ENCODE measurements at places on chromosomes 1 and 21. TPM values are rescaled to one million over a fixed set of nuclear protein-coding genes. Genes with fewer than 3 reads are reported as not detected.

KRTAP10-4 gene
- not detected for total RNA-seq

GRCh38 chr1:54361342-54361741 lies 44.9 kb downstream of the SSBP3 start:
- no peak overlapping the region for H3K4me3 ChIP-seq
- DNase-seq, result no peak
- no peaks in the 10 kb centered on the region for H3K27me3 ChIP-seq
- no peak overlapping the region for H3K27ac ChIP-seq
- H3K36me3 ChIP-seq, result no peaks in the 10 kb centered on the region

GRCh38 chr1:116379057-116379630 lies 6.1 kb downstream of the ATP1A1 start:
- no peaks in the 10 kb centered on the region for H3K27me3 ChIP-seq
- H3K36me3 ChIP-seq, result no peaks in the 10 kb centered on the region
- DNase-seq, result no peak
- no peak overlapping the region for H3K4me3 ChIP-seq

DNA sequence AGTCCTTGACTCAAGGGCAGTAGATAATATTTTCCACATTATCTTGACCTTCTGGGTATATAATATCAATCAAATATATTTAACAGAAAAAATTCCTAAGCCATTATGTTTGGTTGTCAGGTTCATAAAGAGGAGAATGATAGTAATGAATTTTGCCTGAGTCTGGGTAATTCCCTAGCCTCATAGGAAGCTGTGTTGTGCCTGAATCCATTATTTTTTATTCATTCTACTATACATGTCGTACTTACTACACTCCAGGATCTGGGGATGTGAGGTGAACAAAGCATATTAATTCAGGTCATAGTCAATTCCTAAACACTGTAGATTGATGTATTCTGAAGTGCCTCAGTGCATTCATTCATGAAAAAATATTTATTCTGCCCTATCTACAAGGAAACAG lies 204.2 kb downstream of the PTGER3 start:
- no peaks in the 10 kb centered on the region for H3K4me1 ChIP-seq
- H3K27ac ChIP-seq, result no peak overlapping the region
- no peak for DNase-seq
- H3K36me3 ChIP-seq, result no peaks in the 10 kb centered on the region
- peaks cover 10% of the 10 kb centered on the region for H3K27me3 ChIP-seq

DNA sequence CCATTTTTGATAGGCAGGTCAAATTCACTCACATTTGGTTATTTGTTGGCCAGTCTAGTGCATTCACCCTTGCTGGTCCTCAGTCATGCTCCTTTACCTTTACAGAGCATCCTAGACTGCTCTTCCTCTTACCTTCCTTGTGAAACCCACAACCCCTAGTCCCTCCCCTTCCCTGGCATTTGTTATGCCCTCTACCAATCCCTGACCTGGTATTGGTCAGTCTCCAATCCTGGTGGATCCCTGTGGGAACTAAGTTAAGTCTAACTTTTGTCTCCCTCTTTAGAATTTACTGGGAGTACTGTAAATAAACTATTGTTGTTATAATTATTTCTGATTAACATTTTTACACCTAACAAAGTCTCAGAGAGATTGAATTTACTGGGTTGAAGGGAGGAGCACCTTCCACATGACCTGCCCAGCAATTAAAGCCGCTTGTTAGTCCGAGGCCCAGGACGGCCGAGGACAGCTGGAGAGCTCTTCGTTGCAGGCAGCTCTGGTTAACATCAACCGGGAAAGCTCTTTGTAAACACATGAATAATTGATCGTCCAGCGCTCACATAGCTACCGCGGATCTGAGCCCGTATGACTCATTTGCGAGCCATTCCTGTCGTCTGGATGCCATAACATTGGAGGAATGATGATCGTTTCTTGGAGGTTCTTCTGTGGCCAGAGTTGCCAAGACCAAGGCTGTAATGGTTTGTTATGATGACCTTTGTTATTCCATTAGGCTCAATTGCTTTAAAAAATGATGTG lies 31.9 kb downstream of the MTARC1 start:
- H3K36me3 ChIP-seq, result peaks cover 29% of the 10 kb centered on the region
- no peak for DNase-seq
- H3K27me3 ChIP-seq, result no peaks in the 10 kb centered on the region
- H3K4me1 ChIP-seq, result no peaks in the 10 kb centered on the region

DNA sequence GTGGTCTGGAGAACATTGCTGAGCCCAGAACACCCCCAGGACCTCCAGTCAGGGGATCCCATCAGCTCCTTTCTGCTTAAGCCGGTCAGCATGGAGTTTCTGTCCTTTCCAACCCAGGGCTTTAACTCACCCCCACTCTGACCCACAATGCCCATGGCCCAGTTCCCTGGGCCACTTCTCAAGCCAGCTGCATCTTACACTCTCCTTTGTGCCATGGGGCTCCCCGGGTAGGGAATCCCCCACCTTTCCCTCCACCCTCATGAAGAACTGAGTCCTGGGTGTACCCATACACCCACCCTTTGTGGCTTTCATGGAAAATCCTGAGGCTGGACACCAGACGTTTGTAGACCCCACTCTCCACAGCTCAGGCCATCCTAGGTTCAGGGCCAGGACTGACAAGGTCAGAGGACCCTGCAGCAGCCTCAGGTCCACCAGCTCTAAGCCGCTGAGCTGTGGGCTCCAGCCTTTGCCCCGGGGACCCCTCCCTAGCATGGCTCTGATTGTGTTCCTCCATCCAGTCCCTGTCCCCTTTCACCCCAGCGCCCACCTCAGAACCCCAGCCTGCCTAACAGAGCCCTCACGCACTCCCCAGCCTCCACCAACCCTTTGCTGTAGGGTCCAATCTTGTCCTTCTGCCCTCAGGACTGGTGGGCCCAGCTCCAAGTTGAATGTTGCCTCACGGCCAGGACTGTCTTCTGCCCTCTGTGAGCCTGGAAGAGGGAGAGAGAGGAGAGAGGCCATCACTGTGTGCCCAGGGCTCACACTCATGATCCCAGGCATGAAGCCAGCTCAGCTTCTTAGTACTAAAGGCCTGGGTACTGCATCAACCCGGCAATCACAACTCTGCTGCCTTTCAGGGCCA lies 394.8 kb downstream of the MATN1 start:
- no peak for DNase-seq
- no peaks in the 10 kb centered on the region for H3K4me1 ChIP-seq
- H3K27ac ChIP-seq, result no peak overlapping the region
- H3K36me3 ChIP-seq, result no peaks in the 10 kb centered on the region
- H3K4me3 ChIP-seq, result no peak overlapping the region

DNA sequence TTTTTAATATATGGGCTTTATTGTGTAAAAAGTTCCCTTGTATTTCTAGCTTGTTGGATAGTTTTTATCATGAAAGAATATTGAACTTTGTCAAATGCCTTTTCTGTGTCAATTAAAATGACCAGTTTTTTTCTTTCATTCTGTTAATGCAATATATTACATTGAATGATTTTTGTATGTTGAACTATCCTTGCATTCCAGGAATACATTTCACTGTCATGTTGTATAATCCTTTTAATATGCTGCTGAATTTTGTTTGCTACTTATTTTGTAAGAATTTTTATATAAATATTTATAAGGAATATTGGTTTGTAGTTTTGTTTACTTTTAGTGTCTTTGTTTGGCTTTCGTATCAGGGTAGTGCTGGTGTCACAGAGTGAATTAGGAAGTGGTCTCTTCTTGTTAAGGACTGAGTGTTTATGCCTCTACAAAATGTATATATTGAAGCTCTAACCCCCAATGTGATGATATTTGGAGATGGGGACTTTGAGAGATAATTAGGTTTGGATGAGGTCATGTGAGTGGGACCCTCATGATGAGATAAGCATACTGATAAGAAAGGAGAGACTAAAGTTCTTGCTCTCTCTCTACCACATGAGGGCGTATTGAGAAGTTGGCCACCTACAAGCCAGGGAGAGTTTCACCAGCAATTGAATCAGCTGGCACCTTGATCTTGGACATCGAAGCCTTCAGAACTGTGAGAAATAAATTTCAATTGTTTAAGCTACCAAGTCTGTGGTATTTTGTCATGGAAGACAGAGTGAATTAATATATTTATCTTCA lies 12.0 kb upstream of the SLAMF6 start:
- H3K27ac ChIP-seq, result no peak overlapping the region
- peaks cover 4% of the 10 kb centered on the region for H3K27me3 ChIP-seq
- peaks cover 4% of the 10 kb centered on the region for H3K36me3 ChIP-seq
- DNase-seq, result no peak
- no peak overlapping the region for H3K4me3 ChIP-seq

CTSE gene
- not detected for total RNA-seq

ZNF684 gene
- total RNA-seq, result 7.9 TPM

DNA sequence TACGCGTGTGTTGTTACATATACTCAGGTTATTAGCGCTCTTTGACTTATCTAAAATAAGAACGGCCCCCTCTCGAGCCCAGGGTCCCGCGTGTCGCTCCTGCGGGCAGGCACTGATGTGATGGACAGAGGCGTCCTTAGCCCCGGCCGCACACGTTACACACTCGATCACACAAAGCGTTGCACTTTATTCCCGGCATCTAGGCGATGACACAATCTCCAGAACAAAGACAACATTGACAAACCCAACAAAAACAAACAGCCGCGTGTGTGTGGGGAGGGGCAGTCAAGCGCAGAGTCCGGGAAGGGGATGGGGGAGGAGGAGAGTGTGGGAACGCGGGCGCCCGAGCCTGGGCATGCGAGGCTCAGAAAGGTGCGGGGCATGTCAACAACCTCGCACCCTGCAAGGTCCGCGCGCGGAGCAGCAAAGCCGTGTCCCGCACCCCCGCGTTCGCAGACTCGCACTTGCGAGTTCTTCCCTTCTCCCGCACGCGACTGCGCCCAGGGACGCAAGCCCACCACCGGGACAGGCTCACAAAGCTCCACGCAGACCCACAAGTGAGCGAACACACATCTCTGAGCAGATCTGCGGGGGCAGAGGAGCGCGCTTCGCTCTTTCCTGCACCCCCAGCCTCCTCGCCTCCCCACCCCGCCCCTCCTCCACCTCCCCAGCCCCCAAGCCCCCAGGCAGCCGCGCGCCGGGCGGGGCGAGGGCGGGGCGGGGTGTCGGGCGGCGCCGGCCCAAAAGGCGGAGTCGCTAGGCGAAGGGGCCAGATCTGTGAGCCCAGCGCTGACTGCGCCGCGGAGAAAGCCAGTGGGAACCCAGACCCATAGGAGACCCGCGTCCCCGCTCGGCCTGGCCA lies at the start of gene EFNA1:
EFNA1 (plus strand) TSS at position 772 of the 862 bp plus-strand sequence. CDS start 102 bp downstream, outside the sequence.
- peak within 1 kb of the TSS; percentile 88 for H3K4me3 ChIP-seq
- peaks cover 37% of the 10 kb centered on the region for H3K4me1 ChIP-seq
- H3K27ac ChIP-seq, result peak within 1 kb of the TSS; percentile 79

DNA sequence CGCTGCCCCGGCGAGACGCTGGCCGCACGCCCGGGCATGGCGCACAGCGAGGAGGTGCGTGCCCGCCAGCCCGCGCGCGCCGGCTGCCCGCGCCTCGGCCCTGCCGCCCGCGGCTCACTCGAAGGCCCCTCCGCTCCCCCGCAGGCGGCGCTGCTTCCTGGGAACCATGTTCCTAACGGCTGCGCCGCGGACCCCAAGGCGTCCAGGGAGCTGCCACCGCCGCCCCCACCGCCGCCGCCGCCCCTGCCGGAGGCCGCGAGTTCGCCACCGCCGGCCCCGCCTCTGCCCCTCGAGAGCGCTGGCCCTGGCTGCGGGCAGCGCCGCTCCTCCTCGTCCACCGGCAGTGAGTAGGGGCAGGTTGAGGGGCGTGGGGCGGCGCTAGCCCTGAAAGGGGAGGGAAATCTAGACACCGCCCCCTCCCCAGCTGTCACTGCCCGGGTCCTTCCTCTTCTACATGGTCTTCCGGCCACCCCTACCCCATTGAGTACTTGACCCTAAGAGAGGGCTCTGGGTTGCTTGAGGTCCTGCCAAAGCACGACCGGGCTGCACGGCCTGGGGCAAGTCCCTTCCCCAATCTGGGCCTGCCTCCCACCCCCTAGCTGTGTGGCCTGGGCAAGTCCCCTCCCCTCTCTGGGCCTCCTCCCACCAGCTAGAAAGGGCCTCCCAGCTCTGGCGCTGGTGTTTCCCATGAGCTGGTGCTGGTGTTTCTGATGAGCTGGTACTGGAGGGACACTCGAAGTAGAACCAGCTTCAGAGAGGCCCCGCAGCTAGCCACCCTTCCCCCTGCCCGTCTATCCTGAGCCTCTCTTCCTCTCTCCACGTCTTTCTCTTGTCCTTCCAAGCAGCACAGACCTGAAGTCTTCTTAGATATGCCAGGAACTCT lies 17.0 kb downstream of the TNFRSF25 start:
- peaks cover 18% of the 10 kb centered on the region for H3K4me1 ChIP-seq
- H3K27ac ChIP-seq, result no peak overlapping the region
- peak; percentile 51 for DNase-seq
- H3K4me3 ChIP-seq, result peak overlapping the region; percentile 54

DNA sequence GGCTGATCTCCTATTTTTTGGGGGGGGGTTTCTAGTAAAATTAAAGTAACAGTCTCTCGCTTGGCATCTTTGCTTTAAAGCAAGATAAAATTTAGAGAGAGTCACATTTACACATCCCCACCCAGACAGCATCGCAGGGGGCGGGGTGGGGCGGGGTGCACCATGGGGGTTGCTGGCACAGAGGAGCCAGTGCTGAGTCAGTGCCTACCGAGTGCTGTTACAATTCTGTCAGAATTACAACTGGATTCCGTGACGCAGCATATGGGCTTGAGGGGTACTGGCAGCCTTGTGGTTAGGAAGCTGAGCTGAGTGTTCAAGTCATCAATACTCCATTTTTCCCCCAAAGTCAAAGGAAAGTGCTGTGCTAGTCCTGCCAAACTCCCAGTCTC lies 175.9 kb downstream of the PRDM16 start:
- H3K27me3 ChIP-seq, result peaks cover 74% of the 10 kb centered on the region
- DNase-seq, result no peak
- H3K4me1 ChIP-seq, result peaks cover 37% of the 10 kb centered on the region
- H3K36me3 ChIP-seq, result peaks cover 3% of the 10 kb centered on the region
- H3K27ac ChIP-seq, result no peak overlapping the region

AMY1A gene
- not detected for total RNA-seq

AK2 gene
- total RNA-seq, result 135 TPM

DNA sequence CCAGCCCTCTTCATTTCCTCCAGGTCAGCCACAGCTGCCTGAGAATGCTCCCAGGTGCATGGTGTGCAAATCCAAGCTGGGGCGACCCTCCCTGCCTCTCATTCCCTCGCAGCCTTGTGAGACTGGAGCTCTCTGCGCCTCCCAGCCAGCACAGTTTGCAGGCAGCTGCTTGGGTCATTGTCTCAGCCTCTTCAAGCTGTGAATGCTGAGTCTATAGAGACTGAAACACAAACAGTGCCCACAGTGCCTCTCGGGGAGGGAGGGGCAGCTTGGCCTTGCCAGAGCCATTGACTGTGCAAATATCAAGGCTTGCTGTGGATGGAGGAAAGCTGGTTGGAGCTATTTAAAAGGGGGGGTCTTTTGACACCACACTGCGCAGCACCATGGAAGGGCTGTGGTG lies 10.6 kb downstream of the PLXNA2 start:
- peaks cover 4% of the 10 kb centered on the region for H3K36me3 ChIP-seq
- H3K4me1 ChIP-seq, result peaks cover 73% of the 10 kb centered on the region

AMY1B gene
- total RNA-seq, result not detected

RNASEL gene
- 3.4 TPM for total RNA-seq

GRCh38 chr1:82710091-82710490 lies 909.4 kb downstream of the ADGRL2 start:
- no peaks in the 10 kb centered on the region for H3K36me3 ChIP-seq
- no peak for DNase-seq
- no peaks in the 10 kb centered on the region for H3K4me1 ChIP-seq
- no peak overlapping the region for H3K4me3 ChIP-seq
- H3K27ac ChIP-seq, result no peak overlapping the region
